ENCODE measurements at places on chromosomes 3 and 15. TPM values are rescaled to one million over a fixed set of nuclear protein-coding genes. Genes with fewer than 3 reads are reported as not detected.

DNA sequence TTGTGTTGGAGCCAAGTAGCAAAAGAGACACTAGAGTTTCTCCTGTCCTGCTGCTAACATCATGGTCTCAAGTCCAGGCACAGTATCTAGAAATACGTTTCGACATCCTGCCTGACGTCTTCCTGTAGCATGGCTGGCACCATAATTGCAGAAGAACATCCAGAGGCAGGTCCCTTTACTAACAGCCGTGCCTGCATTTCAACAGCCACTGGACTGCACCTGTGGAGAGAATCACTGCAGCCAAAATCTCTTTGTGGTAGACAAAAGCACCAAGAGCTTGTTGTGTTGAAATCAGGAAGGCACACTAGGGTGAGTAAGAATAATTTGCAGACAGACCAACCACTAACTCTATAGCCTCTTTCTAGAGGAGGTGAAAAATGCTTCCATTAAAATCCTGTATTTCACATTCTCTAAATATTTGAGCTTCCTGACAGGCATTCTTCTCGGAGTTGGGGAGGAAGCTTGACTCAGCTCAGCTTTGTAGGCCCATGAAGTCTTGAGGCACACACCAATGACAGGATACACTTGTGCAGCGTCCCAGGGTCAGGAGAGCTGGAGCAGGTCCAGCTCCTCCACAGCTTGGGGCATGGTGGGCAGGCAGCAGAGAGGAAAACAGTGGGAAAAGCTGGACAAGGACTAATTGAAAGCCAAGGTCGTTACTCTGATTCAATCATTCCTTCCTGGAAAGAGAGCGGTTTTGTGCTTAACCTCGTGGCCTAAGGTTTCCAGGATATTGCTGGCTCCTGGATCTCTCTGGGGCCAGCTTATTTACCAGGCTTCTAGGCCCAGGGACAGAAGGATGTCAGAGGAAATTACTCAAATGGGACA, 244.9 kb downstream of the FAM43A start:
- no peak for DNase-seq
- no peaks in the 10 kb centered on the region for H3K36me3 ChIP-seq
- no peaks in the 10 kb centered on the region for H3K27me3 ChIP-seq
- H3K27ac ChIP-seq = no peak overlapping the region
- peaks cover 27% of the 10 kb centered on the region for H3K4me1 ChIP-seq

DNA sequence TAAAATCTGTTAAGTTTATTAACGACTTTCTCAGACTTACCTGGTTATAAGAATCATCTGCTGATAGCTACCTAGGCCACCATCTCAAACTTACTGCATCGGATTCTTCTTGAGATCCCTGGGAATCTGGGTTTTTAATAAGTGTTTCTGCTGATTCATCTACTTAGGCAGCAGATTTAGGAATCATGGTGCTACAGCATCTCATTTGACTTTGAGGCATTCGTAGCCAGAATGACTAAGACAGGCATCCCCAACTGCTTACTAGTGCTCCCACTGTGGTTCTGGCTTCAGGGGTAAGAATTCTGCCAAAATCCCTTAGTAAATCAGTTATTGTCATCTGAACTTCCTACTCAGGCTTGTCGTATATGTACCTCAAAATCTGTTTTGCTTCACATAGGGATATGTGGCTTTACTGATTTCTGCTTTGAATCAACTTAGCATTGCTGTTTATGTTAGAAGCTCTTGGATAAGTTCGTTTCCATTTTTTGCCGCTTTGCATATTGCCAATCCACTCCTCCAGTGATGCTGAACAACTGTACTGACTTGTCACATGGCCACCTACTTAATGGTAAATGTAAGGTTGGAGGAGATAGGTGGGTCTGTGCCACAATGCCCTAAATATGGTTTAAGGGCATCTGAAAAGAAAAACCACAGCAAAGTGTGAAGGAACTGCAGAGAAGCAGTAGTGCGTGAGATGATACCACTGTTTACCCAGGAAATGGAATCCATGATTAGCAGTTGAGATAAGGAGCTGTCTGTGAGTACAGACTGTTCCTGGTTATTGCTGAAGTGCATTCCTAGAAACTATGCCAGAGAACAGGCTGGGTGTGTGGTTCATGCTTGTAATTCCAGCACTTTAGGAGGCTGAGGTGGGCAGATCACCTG, 60.3 kb downstream of the MAP6D1 start:
- no peak for DNase-seq
- H3K27me3 ChIP-seq = no peaks in the 10 kb centered on the region
- no peaks in the 10 kb centered on the region for H3K4me1 ChIP-seq
- peaks cover 8% of the 10 kb centered on the region for H3K36me3 ChIP-seq

DNA sequence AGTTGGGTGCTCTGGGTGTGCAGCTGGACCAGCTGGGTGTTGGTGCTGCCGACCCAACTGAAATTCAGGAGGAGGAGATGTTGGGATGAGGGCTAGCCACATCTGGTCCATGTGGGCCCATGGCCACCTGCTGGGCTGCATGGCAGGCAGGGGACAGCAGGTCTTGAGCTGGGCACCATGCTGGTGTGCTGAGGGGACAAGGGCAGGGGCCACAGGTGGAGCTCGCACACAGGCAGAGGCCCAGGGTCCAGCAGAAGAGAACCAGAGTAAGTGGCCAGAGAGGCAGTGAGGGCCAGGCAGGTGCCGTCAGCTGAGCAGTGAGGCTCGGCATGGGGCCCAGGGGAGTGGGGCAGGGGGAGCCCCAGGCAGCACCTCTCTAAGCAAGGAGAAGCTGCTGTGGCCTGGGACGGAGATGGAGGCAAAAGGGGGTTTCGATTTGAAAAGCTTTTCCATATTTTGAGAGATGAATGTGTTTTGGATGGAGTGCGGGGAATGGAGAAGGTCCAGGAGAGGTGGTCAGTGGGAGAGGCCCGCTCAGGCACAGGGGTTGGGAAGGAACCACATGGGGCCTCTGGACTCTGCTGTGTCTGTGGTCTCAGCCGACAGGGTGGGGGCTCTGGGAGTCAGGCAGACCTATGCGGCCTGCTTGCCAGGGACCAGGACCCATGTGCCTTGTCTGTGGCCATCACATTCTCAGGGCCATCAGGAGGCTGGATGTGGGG, 30.5 kb upstream of the PLXNA1 start:
- no peak for DNase-seq
- no peak overlapping the region for H3K27ac ChIP-seq
- no peaks in the 10 kb centered on the region for H3K36me3 ChIP-seq
- no peak overlapping the region for H3K4me3 ChIP-seq

GRCh38 chr3:172702256-172702655, 8.6 kb downstream of the NCEH1 start:
- no peak overlapping the region for H3K27ac ChIP-seq
- DNase-seq = no peak
- no peaks in the 10 kb centered on the region for H3K27me3 ChIP-seq
- H3K36me3 ChIP-seq = no peaks in the 10 kb centered on the region
- peaks cover 8% of the 10 kb centered on the region for H3K4me1 ChIP-seq

DNA sequence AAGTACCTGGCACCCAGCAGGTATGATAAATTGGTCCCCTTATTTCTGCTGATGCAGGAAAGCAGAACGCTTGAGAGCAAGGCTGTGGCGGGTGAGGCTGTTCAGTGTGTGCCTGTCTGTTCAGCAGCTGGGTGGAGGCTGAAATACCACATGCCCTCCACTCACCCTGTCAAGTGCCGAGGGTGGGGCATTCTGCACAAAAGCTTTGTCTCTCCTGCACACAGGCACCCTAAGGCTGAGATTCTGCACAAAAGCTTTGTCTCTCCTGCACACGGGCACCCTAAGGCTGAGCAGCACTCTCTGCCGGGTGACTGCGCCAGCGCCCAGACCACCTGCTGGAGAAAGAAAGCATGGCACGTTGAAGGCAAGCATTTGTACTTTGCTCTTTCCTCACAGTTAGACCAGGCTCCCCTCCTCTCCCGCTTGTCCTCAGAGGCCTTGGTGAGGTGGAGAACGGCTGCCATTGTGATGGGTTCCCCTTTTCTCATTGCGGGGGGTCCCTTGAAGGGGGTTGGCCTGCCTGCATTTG, 97.5 kb downstream of the BDH1 start:
- peaks cover 12% of the 10 kb centered on the region for H3K4me1 ChIP-seq
- H3K4me3 ChIP-seq = no peak overlapping the region
- DNase-seq = no peak

GRCh38 chr3:143396790-143397189, 277.2 kb downstream of the CHST2 start:
- H3K27ac ChIP-seq = no peak overlapping the region
- no peaks in the 10 kb centered on the region for H3K4me1 ChIP-seq
- no peaks in the 10 kb centered on the region for H3K27me3 ChIP-seq
- H3K36me3 ChIP-seq = no peaks in the 10 kb centered on the region
- no peak for DNase-seq

GRCh38 chr3:142987080-142987700, 14.2 kb upstream of the U2SURP start:
- no peak overlapping the region for H3K4me3 ChIP-seq
- no peak overlapping the region for H3K27ac ChIP-seq
- H3K4me1 ChIP-seq = no peaks in the 10 kb centered on the region
- no peaks in the 10 kb centered on the region for H3K36me3 ChIP-seq
- DNase-seq = no peak

RASA2 gene
- total RNA-seq = 15.4 TPM

All from thoracic aorta (tissue), 2 donors.